Ammon's horn (tissue), 1 donor: ENCODE measurements at places on chromosomes 11 and 22.

GRCh38 chr11:21896216-21896615 lies 296.7 kb upstream of the ANO5 start:
- DNase-seq, result no peak

DNA sequence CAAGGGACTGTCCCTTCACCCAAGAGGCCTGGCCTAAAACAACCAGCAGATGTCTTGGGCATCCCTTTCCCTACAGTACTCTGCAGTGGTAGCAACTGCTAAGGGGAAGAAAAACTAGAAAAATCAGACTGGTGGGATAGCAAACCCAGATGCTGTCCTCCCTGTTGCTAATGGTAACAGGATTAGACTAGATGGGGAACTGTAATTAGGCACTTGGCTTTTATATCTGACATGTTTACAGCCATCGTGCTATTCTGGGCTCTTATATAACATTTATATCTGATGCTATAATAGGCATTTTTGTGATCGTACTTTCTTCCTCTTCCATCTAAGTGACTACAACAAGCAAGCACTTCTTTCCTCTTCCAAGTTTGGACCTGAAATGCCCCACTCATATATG lies 316.7 kb downstream of the DLG2 start:
- peak; percentile 55 for DNase-seq

DNA sequence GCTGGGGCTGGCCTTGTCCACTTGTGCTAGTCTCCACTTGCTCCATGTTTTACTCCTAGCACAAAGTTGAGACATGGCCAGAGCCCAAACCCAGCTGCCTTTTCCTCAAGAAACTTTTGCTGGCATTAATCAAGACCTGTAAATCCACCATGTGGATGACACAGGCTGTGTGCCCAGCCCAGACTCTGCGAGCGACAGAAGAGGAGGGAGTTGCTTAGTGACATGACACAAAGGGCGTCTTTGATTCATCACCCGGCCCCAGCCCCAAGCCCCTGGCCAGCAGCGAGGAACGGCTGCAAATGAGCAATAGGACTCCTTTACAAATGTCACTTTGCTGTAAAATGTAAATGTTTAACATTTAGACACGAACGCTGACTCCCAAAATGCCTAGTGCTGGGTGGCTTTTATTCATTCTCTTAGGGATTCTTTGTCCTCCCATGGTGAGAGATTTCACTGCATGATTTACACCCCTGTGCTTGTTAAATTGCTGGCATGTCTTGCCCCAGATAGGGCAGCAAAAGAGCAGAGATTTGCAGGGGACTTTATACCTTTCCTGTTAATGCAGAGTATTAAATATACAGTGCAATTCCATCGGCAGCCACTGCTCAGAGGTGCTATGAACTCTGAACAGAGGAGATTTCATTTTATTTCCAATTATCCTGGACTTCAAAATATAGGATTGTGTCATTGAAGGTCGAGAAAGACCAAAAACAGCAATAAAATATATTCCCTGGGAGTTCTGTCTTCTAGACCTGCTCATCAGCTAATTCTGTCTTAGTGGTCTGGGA lies 263.6 kb upstream of the NCAM1 start:
- DNase-seq, result peak; percentile 95

DNA sequence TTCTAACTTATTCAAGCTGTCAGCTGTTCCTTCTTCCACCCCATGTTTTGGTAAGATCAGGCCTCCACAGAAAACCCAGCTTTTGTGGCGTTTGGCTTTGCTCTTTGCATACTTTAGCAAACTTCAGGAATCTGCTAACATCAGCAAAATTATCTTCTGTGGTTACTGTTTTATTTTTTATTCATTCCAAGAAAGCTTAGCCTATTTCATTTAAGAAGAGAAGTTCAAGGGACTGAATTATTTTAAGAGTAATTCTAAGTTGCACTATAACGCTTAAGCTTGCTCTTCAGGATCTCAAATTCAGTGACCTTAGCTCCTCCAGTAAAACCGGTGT lies 1.1 kb downstream of the JHY start:
- DNase-seq, result no peak
